ENCODE measurements at places on chromosomes 16 and 17.

DNA sequence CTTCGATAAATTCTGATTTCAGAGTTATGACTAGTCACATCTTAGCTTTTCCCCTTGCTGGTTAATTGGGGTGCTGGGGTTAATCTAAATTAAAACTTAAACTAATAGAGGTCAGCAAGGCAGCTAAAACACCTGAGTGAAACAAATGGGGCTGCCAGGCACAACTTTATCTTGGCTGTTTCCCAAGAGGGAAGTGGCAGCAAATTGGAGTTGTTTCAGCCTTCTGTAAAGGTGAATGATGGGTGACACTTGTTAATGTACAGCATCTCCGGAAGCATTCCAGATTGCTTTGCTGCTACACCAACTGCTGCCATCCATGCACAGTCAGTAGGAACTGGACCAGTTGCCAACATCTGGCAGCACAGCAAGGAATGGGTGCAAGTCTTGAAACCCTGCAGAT, 43.9 kb downstream of the AATF start:
- no peak for DNase-seq

GRCh38 chr16:57479205-57479975, 6.9 kb downstream of the DOK4 start:
- DNase-seq: peak; percentile 66

DNA sequence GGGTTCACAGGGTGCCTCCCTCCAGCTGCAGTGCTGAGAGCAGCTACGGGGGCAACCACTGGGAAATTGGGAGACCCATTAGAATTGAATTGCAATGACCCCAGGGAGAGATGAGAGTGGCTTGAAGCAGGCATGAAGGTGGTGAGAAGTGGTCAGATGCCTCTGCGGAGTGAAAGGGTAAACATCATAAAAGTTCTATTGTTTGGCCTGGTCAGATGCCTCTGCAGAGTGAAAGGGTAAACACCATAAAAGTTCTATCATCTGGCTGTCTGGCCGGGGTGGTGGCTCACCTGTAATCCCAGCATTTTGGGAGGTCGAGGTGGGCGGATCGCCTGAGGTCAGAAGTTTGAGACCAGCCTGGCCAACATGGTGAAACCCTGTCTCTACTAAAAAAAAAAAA, 53.5 kb downstream of the TNFRSF13B start:
- DNase-seq: no peak

DNA sequence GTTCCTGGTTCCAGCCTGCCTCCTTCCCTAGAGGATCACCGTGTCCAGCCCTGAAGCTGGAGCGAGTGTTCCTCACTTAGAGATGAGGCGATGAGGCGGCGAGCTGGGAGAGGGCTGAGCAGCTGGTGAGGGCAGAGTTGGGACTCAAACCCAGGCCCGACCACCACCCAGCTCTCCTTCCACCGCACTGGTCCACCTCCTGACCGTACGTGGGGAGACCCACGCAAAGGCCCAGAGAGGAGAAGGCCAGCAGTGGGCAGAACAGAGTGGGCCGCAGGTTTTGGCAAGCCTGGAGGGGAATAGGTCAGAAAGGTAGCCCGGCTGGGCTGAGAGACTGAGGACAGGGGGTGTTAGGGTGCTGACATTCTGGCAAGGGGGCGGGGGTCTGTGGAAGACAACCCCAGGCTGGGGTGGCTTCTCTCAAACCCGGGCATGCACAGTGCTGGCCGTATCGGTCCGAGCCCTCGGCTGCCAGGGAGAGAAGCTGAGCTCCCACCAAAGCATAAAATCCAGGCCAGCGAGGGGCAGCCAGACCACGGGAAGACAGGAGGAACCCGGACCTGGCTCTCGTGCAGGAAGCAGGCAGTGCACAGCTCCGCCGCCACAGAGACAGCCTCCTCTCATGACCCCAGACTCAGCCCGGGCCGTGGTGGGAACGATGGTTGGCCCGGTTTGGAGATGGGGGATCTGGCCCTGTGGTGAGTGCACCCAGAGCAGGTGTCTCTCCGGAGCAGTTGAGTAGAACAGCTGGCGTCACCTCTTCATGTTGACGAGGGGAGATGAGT, 24.9 kb downstream of the MLYCD start:
- DNase-seq: peak; percentile 31

GRCh38 chr17:17205368-17206123, 587 bp downstream of the PLD6 start:
- DNase-seq: peak; percentile 71

DNA sequence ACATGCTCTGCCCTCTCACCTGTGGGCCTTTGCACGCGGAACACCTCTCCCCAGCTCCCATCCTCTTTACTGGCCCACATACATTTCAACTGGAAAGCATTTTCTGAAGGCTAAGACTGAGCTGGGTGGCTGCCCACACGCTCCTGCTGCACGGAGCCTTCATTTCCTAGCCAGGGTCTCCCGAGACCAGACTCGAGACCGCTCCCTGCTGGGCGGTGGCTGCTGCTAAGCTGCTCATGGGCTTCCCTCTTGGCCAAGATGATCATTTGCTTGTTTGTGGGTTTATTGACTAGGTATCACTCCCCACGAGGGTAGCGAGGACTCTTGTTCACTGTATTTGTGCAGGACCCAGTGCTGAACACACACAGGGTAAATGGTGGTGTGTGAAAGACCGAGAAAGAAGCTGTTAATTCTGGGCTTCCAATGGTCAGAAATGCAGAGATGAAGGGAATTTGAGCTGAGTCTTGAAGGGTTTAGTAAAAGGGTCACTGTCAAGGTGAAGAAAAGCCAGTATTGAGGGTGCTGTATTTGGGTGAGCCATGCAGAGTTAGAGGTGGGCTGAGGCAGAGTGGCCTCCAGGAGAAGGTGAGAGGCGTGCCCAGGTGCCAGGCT, 907 bp downstream of the TRAPPC2L start:
- peak; percentile 89 for DNase-seq

GRCh38 chr17:60300011-60300410, 91.9 kb downstream of the USP32 start:
- no peak for DNase-seq

DNA sequence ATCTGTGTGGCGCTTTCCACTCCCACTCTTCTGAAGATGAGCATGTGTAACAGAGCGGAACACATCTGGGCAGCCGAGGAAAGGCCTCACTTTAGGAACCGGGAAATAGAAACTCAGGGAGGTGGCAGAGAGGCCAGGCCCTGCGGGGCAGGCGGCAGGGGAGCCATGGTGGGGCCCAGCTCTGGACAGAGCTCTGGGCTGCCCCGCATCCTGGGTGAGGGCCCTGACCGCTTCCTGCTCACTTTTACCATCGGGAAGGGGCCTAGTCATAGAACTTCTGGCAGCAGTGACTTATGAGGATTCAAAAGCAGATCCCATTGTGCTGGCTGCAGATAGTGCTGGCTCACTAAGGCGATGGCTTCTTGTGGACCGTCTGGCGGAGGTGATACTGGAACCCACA, 22.6 kb downstream of the COX4I1 start:
- no peak for DNase-seq

GRCh38 chr16:84514874-84515835, 10.7 kb upstream of the MEAK7 start:
- peak; percentile 63 for DNase-seq

DNA sequence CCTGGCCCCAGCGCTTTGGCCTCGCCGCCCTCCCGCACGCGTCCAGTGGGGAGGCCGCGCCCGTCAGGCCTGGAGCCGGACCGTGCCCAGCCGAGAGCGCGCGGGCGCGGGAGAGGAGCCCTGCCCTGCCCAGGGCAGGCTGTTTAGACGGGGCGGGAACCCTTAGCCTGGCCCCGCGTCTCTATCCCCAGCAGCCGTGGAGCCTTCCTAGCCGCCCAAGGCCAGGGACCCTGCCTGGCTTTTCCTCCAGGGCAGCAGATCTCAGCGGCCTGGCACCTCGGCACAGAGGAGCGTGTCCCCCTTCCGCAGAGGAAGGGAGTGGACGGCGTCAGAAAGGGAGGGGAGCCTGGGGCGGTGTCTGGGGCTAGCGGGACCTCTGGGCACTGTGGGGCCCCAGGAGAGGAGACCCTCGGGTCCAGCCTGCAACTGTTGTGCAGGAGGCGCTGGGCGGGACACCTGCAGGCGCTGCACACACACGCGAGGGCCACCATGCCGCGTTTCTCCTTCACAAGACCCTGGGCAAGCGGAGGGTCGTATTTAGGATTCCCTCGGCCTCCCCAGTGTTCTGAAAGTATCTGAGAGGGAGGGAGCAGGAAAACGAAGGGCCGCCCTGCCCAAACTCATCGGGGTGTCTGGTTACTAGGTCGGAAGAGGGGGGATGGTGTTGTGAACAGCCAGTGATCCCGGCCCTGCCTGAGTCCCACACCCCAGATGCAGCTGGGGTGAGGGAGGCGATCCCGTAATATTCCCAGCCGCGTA, 2.3 kb upstream of the NPTX1 start:
- no peak for DNase-seq

GRCh38 chr17:72388765-72389473, 268.1 kb downstream of the SOX9 start:
- DNase-seq: no peak

DNA sequence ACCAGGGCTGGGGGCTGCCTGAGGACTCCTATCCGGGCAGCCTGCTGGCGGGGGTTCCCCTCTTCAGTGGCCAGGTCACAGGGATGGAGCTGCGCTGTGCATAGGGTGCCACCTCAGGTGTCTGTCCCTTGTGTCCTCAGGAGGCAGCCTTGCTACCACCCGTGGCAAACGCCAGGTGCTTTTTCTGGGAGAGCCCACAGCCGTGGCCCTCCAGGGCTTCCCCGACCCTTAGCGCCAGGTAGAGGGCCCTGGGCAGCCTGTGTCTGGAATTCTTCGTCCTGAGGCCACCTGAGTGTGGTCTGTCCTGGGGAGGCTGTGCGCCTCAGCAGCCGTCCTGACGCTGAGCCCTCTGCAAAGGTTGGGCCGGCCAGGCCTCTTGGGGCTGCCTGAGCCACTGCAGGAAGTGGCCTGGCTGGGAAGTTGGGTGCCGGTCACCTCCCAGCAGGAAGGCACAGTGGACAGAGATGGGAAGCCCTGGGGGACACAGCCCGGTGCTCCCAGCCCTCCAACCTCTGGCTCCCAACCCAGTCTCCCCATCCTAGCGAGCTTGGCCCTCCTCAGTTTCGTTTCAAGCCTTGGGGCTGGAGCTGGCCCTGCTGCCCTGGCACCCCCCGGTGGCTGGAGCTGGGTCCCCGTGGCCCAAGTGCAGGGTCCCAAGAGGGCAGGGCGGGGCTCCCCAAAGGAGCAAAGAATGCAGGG, 7.6 kb upstream of the BAIAP3 start:
- no peak for DNase-seq

DNA sequence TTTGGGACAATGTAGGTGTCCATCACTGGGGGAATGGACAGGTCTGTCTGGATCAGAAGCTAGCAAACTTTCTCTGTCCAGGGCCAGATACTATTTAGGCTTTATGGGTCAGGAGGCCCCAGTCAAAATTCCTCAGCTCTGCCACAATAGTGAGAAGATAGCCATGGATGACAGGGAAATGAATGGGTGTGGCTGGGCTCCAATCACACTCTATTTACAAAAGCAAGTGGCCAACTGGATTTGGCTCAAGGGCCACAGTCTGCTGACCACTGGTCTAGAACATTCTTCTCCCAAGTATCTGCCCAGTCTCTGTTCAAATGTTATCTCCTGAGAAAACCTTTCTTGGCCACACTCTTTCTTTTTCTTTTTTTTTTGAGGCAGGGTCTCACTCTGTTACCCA, 339.9 kb downstream of the SOX9 start:
- DNase-seq: no peak

GRCh38 chr17:49725452-49726130, 17.8 kb upstream of the SLC35B1 start:
- DNase-seq: no peak

DNA sequence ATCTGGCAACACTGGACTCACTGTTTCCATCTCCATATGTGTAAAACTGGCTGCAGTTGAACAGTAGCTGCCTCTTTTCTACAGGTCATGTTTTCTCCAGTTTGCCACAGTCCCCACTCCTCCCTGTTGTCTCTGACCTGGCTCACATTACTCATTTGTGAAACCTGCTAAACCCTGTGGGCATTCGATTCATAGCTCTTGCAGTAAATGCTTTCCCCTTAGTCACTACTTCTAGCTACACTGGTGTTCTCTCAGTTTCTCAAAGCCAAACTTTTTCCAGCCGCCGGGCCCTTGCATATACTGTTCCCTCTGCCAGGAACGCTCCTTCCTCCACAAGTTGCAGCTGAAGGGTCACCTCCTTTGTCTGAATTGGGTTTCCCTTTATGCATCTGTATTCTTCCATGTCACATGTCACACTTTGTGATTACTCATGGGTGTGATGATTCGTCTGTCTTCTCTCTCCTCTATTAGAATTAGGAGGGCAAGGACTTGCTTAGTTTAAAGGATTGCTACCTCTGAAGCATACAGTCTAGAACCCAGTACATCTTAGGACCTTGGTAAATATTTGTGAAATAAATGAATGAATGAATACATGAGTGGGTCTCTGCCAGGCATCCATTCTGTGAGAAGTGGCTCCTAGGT, 15.0 kb upstream of the MT4 start:
- DNase-seq: no peak
